ENCODE measurements at places on chromosomes 12 and 14.

DNA sequence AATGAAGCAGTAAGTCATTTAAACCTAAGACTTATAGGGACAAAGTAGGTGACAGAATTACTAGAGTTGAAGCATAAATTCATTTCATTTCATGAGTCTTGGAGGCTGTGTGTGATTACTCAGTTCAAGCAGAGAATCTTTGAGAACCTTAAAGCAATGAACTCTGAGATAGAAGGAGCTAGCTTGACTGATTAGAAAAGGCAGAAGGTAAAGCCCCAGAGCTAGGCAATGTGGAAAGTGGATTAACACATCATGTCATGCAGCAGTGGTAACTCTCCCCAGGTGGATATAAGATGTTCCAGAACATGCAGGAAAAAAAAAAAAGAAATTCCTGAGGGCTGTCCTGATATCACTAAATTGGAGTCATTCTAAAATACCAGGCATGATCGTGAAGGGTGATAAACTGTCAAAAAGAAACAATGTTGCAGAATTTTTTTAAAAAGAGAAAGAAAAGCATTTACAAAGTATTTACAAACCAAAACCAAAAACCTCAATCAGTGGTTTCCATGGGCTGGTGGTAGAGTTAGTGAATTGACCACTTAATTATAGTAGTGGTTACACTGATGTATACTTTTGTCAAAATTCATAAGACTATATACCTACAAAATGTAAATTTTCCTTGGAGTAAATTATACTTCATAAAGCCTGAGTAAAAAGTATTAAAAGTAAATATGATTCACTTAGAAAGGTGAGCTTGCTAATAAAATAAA is 12.7 kb upstream of the SLC16A7 start:
- DNase-seq: peak; percentile 9

- DNase-seq: no peak
These were observed 108.1 kb downstream of the TTLL5 start for GRCh38 chr14:75769047-75769685.

- no peak for DNase-seq
These were observed 132.4 kb upstream of the PZP start for GRCh38 chr12:9340422-9341259.

DNA sequence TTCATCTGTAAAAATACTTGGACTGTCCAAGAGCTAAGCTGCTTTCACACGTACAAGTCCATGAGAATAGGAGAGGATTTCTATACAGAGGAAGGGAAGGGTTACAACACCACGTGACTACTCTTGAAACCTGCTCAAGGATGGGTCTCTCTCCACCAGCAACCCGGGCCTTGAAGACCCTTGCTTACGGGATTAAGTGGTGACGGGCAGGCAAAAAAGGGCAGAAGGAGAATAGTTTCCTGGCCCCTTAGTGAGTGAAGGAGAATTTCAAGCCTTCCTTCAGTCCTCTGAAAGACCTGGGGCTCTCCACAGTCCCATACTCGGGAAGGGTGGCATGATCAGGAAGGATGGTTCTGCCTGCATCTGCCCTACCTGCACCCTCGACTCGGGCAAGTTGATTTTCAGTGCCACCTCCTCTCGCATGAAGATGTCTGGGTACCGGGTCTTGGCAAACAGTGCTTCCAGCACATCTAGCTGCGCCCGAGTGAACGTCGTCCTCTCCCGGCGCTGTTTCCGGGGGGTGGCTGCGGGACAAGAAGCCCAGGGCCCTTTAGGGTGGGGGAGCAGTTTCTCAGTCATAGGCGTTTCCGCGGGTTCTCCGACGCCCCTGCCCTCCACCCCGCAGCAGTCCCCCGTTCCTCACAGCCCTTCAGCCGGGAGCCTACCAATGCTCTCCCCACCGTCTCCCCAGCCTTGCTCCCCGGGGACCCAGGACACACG is 6.3 kb downstream of the OTX2 start:
- no peak for DNase-seq

DNA sequence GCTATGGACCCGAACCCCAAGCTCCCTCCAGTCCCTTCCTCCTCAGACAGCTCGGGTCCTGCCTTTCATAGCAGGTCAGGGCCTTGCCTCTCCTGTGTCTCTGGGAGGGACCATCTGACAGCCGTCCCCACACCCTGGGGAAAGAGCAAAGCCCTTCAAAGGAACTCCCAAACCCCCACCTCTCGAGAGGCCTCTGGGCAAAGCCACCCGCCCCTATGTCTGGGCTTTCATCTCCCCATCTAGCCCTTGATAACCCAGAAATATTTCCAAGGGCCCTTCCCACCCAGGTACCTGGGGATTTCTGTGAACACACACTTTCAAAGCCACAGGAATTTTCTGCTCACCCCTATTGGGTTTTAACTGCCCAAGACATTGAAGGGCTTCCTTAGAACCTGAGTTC is 32.1 kb downstream of the SNRNP35 start:
- DNase-seq: no peak

DNA sequence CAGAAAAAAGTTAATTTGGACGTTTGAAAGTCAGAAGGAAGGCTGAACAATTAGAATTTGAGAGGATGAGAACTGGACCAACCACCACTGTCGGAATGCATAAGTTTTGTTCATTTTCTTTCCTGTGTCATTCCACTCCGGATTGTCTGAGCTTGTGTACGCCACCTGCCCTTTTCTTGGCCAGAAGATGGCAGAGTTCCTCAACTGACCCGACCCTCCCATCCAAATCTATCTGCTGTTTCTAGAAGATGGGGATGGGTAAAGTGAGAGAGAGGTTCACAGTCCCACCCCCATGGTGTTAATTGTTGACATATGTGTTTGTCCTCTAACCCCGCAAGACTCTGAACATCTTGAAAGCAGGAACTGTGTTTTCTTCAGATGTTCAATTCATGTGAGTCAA is 388.0 kb downstream of the VRK1 start:
- peak; percentile 22 for DNase-seq

- DNase-seq: no peak
These were observed 50.4 kb downstream of the RPH3A start for GRCh38 chr12:112841906-112842305.

GRCh38 chr12:41264281-41264680 is 76.2 kb downstream of the PDZRN4 start:
- no peak for DNase-seq

DNA sequence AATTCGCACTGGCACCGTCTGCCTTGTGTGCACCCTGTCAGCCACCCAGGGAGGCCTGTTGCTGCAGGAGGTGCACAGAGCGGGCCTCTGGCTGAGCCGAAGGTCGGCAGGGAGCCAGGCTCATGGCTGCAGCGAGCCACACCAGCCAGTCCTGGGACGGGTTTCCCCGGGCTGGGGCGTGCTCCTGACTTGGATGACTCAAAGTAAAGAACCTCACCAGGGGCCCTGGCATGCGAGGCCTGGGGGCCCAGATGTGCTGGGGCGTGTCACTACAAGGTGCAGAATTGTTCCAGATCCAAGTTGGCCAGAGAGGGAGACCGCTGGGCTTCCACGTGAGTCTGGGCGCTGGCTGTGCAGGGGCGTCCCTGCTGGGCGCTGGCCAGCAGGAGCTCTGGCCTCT is 34.5 kb downstream of the FBRSL1 start:
- no peak for DNase-seq

- DNase-seq: peak; percentile 39
These were observed 262.1 kb downstream of the BCL11B start for GRCh38 chr14:99009871-99010270.

DNA sequence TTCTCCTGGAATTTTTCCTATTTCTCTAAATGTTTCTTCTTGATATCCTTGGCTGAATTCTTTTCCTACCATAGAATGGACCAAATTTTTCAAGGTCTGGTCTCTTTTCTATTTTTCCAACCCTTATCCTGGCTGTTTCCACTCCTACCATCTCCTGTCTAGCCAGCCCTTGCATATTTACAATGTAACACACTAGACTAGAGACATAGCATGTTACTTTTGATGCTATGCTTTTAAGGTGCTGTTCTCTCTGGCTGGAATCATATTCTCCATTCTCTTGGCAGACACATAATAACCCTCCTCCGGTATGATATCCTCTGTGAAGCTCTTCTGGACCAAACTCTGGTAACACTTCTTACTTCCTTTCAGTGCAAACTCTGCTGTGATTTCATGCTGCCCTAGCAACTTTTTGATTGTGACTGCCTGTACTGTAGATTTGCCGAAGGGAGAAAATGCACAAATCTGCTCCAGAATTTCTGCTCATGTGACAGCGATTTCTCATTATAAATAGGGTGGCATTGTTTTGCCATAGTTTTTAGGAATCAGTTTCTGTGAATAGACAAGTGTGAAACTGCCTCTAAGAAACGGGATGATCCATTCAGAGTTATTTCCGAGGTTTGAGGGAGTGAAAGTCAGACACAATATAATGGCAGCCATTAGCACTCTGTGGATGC is 284.4 kb downstream of the MDGA2 start:
- no peak for DNase-seq

DNA sequence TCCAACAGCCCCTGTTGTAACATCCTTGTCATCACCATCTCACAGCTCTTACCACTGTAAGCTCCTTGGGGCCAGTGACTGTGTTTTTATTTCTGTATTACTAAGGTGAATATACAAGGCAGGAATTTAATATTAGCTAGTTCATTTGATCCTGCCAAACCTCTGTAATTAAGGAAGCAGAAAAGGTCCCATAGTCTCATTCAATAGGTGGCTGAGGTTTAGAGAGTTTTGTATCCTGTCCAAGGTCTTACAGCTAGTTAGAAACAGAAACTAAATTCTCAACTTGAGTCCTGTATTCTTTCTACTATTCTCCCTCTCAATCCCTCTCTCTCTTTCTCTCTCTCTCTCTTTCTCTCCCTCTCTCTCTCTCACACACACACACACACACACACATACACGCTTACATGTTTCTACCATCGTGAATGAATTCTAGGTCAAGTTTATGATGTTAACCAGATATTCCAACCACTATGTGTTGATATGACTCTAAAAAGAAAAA is 543 bp upstream of the GLIPR1 start:
- DNase-seq: no peak

GRCh38 chr12:47876440-47876960 is 28.3 kb downstream of the VDR start:
- no peak for DNase-seq

DNA sequence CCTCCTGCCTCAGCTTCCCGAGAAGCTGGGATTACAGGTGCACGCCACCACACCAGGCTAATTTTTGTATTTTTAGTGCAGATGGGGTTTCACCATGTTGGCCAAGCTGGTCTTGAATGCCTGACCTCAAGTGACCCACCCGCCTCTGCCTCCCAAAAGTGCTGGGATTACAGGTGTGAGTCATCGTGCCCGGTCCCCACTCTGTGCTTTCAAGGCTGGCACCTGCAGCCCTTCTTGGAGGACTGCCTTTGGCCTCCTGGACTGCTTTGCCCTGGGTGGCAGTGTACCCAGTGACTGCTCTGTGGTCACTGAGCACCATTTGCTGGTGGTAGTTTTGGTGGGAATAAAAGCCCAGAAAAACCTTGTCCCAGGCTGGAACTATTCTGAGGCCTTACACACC is 12.6 kb downstream of the DHRS1 start:
- DNase-seq: no peak

DNA sequence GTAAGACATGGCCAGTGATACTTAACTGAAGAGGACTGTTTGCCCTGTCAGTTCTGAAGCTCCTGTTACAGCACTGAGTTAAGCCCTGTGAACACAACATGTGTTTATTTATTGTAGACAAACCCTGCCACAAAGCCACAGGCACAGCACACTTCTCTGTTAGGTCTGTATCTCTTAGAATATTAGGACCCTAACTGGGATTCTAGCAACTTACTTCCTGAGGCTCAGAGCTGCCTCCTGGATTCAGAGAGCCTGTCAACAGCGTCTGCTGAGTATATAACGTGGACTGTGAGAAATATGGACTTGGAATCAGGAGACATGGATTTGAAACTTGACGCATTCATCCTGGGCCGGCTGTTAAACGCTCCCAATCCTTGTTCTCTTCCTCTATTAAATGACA is 135.0 kb upstream of the HIF1A start:
- DNase-seq: no peak

GRCh38 chr12:52805000-52805399 is 8.9 kb downstream of the KRT4 start:
- no peak for DNase-seq

DNA sequence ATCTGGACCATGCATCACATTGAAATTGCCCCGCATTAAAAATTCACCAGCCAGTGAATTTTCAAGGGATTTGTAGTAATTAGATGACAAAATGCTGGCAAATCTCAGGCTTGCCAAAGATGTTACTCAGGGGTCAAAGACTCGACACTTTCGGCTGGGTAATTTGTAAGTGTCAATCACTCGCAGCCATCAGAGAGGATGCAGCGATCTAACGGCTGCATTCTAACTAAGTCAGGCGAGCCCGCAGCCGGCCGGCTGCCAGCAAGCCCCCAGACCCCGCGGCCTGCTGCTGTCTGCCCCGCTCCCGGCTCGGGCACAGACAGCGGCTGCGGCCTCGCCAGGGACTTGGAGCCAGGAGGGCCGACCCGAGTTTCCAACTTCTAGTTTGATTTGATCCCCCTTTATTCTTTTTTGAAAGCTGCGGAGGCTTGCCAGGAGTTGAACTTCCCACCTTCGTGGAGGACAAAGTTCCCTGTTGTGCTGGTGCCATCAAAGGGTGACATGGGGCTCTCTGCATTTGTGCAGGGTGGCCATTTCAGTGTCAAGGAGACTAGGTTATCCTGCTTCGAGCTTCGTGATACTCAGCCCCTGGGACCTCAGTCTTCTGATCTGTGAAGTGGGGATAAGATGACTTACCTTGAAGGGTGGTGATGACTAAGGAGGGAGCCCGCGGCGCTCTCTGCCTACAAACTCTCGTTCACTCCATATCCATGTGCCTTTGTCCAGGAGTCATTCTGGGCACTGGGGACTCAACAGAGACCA is 169.9 kb downstream of the RBM19 start:
- no peak for DNase-seq

- no peak for DNase-seq
These were observed 34.5 kb upstream of the ARID2 start for GRCh38 chr12:45695035-45695434.

DNA sequence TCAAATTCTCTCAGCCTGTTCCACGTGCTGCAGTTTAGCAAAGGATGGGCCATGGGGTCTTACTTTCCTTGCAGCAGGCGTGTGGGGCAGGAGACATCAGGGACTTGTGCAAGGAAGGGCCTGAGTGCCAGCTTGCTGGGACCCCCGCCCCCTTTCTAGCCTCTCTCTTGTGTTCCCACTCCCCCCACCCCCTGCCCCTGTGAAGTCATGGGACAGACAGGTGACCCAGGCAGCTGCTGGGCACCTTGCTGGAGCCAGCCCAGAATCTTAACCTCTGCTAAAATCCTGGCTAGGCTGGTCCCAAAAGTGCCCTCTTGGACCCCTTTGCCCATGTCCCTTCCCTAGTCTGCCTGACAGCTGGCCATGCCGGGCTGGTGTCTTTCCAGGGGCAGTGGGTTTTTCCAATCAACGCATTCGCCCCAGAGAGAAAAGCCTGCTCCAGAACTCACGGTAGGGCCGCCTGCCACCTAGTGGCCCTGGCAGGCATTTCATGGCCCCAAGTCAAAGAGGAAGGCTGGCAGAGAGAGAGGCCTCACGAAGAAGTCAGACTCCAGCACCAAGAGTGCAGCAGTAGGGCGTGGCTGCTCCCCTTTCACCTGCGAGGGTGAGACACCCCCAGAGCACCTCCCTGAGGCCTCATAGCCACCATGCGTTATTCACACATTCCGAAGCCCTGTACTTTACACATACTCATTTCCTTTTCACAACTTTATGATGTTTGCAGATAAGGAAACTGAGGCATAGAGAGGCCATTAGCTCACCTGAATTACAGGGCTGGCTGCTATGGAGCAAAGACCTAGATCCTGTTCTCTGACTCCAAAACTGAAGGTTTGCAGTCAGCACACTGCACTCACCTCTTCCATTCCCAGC is 67.4 kb downstream of the LGMN start:
- DNase-seq: peak; percentile 75

All from activated CD4-positive, alpha-beta T cell treated with anti-CD3 and anti-CD28 coated beads, Interleukin-2, amount 10 ng/mL, durations not matched to agents 7 days and 5 days (primary cell).